ENCODE measurements at places on chromosomes 13 and 19.

- no peak overlapping the region for H3K27ac ChIP-seq
- no peaks in the 10 kb centered on the region for H3K36me3 ChIP-seq
- no peak overlapping the region for H3K4me3 ChIP-seq
- H3K4me1 ChIP-seq: no peaks in the 10 kb centered on the region
- no peaks in the 10 kb centered on the region for H3K27me3 ChIP-seq
Measured at GRCh38 chr13:33080972-33081590, 64.9 kb downstream of the KL start.

GRCh38 chr19:18202778-18203407 lies 949 bp downstream of the RAB3A start:
- H3K27ac ChIP-seq: no peak overlapping the region
- peak overlapping the region; percentile 44 for H3K4me3 ChIP-seq
- peak; percentile 45 for DNase-seq
- H3K27me3 ChIP-seq: no peaks in the 10 kb centered on the region
- H3K36me3 ChIP-seq: no peaks in the 10 kb centered on the region

DNA sequence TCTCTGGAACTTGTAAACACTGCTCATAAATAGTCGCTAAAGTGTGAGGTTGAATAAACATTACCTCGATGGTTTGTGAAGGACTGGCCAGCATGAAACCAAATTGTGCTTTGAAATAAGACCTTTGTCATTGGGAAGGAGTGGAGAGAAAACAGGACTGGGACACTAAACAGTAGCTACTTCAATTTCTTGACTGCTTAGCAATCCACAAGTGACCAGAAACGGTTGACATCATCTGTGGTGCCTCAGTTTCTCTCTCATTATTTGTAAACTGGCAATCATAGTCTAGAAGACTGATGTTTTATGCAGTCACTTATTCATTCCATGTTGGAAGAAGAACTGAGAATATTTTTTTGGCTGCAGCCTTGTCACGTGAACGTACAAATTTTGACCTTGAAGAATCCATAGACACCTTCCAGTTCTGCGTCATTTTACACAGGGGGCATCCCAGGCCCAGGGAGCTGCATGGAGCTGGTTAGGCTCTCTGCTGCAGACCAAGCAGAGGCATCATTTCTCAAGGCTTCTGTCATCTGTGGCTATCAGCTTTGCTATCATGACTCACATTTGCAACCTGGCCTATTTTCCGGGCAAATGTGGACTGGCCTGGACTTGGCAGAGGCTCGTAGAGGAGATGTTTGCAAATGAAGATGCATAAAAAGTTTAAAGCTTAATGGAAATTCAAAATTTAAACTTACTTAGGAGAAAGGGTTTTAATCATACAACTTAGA lies 391.8 kb downstream of the FGF9 start:
- H3K36me3 ChIP-seq: no peaks in the 10 kb centered on the region
- no peak for DNase-seq
- H3K4me1 ChIP-seq: no peaks in the 10 kb centered on the region
- no peak overlapping the region for H3K4me3 ChIP-seq
- no peak overlapping the region for H3K27ac ChIP-seq
- no peaks in the 10 kb centered on the region for H3K27me3 ChIP-seq

GRCh38 chr19:57302020-57302465 lies 18.2 kb upstream of the ZNF543 start:
- H3K27ac ChIP-seq: no peak overlapping the region
- no peaks in the 10 kb centered on the region for H3K27me3 ChIP-seq
- H3K4me3 ChIP-seq: no peak overlapping the region
- DNase-seq: no peak
- H3K4me1 ChIP-seq: no peaks in the 10 kb centered on the region

- H3K27me3 ChIP-seq: peaks cover 6% of the 10 kb centered on the region
- H3K36me3 ChIP-seq: no peaks in the 10 kb centered on the region
- DNase-seq: no peak
- no peak overlapping the region for H3K27ac ChIP-seq
- no peaks in the 10 kb centered on the region for H3K4me1 ChIP-seq
Measured at GRCh38 chr19:50550594-50550966, 17.7 kb downstream of the LRRC4B start.

DNA sequence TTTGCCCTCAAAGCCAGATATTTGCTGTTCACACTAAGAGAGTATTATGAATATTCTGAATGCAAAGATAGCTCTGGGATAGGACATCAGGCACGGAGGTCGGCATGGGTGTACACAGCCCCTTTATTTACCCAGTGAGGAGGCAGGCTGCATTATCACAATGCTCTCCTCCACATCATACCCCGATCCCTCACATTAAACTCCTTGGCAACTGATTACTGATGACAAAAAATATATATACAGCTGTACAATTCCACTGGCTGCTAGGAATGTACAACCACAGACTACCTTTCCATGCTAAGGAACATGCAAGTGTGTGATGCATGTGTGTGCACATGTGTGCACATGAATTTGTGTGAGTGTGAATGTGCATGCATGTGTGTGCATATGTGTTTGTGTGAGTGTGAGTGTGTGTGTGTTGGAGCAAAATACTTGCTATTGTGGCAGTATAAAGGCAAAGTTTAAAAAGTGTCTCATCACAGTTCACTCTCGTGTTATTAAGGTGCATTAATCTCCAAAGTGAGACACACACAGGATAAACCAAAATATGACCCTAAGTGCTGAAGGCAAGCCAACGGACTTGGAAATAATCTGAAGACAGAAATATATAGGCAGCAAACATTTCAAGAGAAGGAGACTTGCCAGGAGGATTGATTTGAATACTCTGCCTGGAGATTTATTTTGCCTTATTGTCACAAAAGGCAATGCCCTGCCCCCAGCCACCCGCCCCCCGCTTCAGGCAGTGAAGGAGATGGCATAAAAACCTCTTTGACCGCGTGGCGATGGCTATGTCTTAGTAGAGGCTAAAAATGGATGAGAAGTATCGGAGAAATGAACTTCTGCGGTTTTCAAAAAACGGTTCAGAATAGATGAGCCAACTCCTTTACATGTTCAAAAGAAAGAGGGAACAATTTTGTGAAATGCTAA lies 274.8 kb downstream of the TSHZ3 start:
- DNase-seq: no peak
- no peak overlapping the region for H3K27ac ChIP-seq
- H3K36me3 ChIP-seq: no peaks in the 10 kb centered on the region
- H3K27me3 ChIP-seq: no peaks in the 10 kb centered on the region
- H3K4me1 ChIP-seq: no peaks in the 10 kb centered on the region

DNA sequence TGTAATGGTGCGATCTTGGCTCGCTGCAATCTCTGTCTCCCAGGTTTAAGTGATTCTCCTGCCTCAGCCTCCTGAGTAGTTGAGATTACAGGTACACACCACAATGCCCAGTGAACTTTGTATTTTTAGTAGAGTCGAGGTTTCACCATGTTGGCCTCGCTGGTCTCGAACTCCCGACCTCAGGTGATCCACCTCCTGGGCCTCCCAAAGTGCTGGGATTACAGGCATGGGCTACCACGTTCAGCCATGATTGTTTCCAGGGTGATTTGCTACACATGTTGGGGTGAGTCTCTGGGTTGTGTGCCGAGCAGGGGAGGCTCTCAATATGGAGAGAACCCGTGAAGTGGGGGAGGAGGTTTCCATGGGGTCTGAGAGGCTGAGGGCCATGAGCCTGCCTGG lies 24.8 kb upstream of the CEACAM21 start:
- no peak overlapping the region for H3K4me3 ChIP-seq
- no peaks in the 10 kb centered on the region for H3K4me1 ChIP-seq
- DNase-seq: no peak
- no peaks in the 10 kb centered on the region for H3K36me3 ChIP-seq

GRCh38 chr19:53915000-53915399 lies 5.9 kb downstream of the CACNG7 start:
- no peaks in the 10 kb centered on the region for H3K27me3 ChIP-seq
- no peak overlapping the region for H3K27ac ChIP-seq
- DNase-seq: no peak
- no peak overlapping the region for H3K4me3 ChIP-seq
- H3K36me3 ChIP-seq: no peaks in the 10 kb centered on the region

DNA sequence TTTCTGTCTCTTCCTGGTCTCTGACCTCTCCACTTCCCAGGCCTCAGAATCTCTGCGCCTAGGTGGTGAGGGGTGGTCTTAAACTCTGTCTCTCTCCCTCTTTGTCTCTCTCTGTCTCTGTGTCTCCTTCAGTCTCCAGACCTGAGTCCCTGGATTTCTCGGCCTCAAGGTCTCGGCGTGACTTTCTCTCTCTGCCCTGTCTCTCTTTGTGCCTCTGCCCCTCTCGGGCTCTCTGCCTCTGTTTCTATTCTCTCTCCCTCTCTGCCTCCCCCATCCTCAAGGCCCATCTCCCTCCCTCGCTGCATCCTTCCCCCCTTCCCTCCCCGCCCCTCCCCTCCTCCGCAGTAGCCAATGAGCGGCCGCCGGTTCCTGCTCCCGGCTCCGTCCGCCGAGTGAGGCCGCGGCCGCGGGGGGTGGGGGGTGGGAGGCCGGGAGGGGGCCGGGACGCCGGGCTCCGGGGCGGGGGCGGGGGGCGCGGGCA lies at the start of gene CACNG7:
Gene CACNG7 (plus strand): TSS at position 344 of the 481 bp plus-strand sequence. CDS start 3,554 bp downstream, outside the sequence.
- no peak within 1 kb of the TSS for H3K4me3 ChIP-seq
- H3K36me3 ChIP-seq: no peaks in the 10 kb centered on the region
- no peak within 1 kb of the TSS for H3K27ac ChIP-seq
- H3K27me3 ChIP-seq: peaks cover 3% of the 10 kb centered on the region
- H3K4me1 ChIP-seq: no peaks in the 10 kb centered on the region

DNA sequence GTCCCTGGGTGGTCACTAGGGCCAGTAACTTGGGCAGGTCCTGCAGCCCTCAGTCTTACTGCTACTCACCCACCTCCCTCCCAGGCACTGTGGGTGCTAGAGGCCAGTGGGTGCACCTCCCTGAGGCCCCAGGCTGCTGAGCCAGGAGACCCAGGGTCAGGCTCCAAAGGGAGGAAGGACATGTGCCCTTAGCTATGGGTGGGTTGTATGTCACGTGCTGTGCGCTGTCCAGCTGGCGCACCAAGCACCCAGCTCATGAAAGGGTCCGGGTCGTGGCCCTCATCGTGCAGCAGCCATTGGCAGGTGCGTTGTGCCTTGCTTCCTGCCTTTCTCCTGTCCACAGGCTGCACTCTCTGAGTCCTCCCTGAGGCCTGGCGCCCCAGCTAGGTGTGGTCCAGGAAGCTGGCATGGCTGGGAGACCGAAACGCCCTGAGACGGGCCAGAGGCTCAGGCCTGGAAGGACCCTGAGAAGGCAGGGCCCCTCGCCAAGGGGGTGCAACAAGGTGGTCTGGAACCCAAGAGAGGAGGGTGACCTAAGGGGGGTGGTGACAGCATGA lies 47.0 kb upstream of the KCTD15 start:
- no peaks in the 10 kb centered on the region for H3K27me3 ChIP-seq
- H3K4me1 ChIP-seq: no peaks in the 10 kb centered on the region
- H3K4me3 ChIP-seq: no peak overlapping the region
- H3K27ac ChIP-seq: no peak overlapping the region
- DNase-seq: peak; percentile 49
- H3K36me3 ChIP-seq: no peaks in the 10 kb centered on the region

GRCh38 chr13:109101550-109102144 lies 472.2 kb downstream of the MYO16 start:
- H3K27me3 ChIP-seq: no peaks in the 10 kb centered on the region
- no peak overlapping the region for H3K4me3 ChIP-seq
- H3K36me3 ChIP-seq: no peaks in the 10 kb centered on the region

DNA sequence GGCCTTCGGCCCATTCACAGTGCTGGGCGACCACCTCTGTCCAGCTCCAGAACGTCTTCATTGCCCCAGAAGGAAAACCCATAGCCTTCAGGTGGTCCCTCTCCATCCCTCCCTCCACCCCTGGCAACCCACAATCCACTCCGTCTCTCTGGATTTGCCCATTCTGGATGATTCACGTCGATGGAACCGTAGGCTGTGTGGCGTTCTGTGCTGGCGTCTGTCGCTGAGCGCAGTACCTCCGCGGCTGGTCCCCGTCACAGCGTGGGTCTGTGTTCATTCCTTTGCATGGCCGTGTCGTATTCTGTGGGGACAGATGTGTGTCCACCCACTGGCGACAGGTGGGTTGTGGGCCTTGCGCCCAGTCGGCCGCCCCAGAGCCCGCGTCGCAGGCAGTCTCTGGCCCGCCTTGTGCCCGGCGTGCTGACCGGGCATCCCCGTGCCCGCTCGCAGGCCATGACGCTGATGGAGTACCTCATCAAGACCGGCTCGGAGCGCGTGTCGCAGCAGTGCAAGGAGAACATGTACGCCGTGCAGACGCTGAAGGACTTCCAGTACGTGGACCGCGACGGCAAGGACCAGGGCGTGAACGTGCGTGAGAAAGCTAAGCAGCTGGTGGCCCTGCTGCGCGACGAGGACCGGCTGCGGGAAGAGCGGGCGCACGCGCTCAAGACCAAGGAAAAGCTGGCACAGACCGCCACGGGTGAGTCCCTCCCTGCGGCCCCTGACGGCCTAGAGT lies 10.1 kb downstream of the EPN1 start:
- peak overlapping the region; percentile 90 for H3K27ac ChIP-seq
- H3K36me3 ChIP-seq: peaks cover 3% of the 10 kb centered on the region
- H3K4me1 ChIP-seq: peaks cover 21% of the 10 kb centered on the region
- H3K4me3 ChIP-seq: no peak overlapping the region

DNA sequence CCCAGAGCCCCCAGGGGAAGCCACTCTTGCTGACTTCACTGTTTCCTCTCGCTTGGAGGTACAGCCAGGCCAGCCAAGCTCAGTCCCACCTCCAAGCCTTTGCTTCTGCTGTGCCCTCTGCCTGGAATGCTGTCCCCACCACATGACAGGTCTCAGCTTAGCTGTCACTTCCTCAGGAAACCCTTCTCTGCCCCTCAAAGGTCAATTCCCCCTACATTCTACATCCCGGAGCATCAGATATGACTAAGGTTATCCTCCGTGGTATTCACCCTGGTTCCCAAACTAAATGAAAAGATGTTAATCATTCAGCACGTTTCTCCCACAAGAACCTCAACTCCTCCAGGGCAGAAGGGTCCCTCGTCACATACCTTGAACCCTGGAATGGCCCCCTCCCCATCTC lies 53.5 kb downstream of the PTPRS start:
- DNase-seq: no peak
- no peaks in the 10 kb centered on the region for H3K27me3 ChIP-seq
- no peak overlapping the region for H3K4me3 ChIP-seq
- no peak overlapping the region for H3K27ac ChIP-seq
- peaks cover 7% of the 10 kb centered on the region for H3K4me1 ChIP-seq

DNA sequence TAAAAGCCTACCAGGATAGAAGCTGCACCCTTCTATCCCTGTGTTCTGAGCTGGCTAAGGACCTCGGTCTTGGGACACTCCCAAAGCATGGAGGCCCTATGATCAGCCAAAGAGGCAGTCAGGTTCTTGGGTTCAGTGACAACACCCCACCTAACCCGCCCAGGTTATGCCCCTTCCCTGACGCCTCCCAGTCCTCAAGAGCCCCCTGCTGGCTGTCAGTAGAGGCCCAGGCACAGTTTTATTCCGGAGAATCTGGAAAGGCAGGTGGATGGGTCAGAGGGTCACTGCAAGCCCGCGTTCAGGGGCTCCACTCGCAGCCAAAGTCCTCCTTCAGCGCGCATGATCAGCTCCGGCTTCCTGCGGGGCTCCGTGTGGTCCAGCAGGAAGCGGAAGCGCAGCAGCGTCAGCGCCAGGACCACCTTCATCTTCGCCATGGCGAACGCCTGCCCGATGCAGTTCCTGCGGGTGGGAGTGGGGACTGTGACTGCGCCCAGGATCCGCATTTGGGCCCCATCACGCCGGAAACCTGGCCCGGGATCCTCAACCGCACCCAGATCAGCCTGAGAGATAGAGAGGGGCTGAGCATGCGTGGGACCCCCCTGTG lies 22.3 kb downstream of the OR10H3 start:
- peaks cover 13% of the 10 kb centered on the region for H3K27me3 ChIP-seq
- no peaks in the 10 kb centered on the region for H3K4me1 ChIP-seq
- H3K36me3 ChIP-seq: no peaks in the 10 kb centered on the region
- no peak overlapping the region for H3K4me3 ChIP-seq
- H3K27ac ChIP-seq: no peak overlapping the region
- no peak for DNase-seq

GRCh38 chr13:110640591-110641029 lies 25.3 kb downstream of the NAXD start:
- DNase-seq: no peak
- H3K27me3 ChIP-seq: no peaks in the 10 kb centered on the region
- H3K4me3 ChIP-seq: no peak overlapping the region
- H3K27ac ChIP-seq: no peak overlapping the region
- peaks cover 5% of the 10 kb centered on the region for H3K36me3 ChIP-seq
